Stimulated activated CD4-positive, alpha-beta T cell treated with anti-CD3 and anti-CD28 coated beads, Interleukin-4, amount 100 ng/mL, for 24 hours (primary cell): ENCODE measurements at places on chromosomes 7 and 10.

DNA sequence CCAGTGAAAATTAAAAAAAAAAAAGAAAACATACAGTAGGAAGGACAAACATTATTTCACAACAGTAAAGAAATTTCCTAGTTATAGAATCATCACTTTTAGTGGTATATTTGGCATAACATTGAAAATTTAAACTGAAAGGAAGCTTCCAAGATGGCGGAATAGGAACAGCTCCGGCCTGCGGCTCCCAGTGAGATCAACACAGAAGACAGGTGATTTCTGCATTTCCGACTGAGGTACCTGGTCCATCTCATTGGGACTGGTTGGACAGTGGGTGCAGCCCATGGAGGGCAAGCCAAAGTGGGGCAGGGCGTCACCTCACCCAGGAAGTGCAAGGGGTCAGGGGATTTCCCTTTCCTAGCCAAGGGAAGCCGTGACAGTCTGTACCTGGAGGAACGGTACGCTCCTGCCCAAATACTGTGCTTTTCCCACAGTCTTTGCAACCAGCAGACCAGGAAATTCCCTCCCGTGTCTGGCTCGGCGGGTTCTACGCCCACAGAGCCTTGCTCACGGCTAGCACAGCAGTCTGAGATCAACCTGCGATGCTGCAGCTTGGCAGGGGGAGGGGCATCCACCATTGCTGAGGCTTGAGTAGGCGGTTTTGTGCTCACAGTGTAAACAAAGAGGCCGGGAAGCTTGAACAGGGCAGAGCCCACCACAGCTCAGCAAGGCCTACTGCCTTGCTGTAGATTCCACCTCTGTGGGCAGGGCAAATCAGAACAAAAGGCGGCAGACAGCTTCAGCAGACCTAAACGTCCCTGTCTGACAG is 19.4 kb downstream of the PON3 start:
- DNase-seq = no peak

GRCh38 chr10:61835069-61835945 is 66.2 kb upstream of the ARID5B start:
- no peak for DNase-seq

DNA sequence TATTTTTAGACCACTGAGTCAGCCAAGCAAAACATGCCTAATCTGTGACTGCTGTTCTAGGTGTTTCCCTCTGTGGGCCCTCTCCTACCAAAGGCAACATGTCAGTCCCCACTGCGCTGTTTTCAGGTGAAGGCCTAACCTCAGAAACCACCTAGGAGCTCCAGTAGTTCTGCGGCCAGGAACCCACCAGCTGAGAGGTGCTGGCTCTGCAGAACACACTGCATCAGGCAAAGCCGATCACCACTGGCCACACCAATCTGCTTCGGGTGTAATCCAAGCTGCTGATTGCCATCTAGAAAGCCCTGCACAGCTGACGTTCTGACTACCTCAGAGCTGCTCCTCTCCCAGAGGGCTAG is 14.9 kb downstream of the CAMK2G start:
- peak; percentile 40 for DNase-seq

DNA sequence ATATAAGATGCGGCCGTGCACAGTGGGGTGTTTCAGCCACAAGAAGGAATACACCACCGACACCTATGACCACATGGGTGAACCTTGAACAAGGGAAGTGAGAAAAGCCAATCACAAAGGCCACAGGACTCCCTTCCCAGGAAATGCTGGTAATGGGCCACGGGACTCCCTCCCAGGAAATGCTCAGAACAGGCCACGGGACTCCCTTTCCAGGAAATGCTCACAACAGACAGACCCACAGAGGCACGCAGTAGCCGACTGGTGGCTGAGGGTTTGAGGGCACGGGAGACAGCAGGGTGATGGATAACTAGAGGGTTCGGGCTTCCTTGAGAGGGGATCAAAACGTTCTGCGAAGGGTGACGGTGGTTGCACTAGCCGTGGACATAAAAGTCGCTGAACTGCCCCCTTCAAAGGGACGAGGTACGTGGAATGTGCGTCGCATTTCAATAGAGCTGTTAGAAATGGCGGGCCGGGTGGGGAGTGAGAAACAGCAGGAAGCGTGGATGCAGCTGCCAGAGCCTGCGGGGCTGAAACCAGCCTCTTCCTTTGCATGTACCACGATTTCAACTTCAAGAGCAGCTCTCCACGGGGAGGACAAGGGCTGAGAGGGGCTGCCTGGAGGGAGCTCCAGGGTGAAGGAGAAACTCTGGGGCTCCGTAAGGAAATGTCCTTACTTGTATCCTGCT is 274.0 kb downstream of the ELFN1 start:
- DNase-seq = no peak

- no peak for DNase-seq
Observed at GRCh38 chr10:100571084-100571856, 35.5 kb downstream of the HIF1AN start.

DNA sequence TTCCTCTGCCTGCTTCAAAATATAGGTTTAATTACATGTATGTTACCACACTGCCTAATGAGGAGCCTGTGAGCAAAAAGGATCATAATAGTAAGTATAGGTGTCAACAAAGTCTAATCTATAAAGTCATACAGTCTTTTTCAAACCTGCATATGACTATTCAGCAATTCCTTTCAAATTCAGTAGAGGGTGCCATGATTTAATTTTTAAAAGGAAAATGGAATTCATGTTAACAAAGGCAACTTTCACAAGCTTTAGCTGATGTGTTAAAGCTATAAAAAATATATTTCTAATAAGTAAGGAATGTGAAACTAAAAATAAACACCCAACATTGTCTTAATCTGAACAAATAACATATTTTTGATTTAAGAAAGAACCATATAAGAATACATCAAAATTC is 52.1 kb downstream of the MPP7 start:
- no peak for DNase-seq

GRCh38 chr7:105827151-105827875 is 49.1 kb downstream of the ATXN7L1 start:
- DNase-seq = no peak

DNA sequence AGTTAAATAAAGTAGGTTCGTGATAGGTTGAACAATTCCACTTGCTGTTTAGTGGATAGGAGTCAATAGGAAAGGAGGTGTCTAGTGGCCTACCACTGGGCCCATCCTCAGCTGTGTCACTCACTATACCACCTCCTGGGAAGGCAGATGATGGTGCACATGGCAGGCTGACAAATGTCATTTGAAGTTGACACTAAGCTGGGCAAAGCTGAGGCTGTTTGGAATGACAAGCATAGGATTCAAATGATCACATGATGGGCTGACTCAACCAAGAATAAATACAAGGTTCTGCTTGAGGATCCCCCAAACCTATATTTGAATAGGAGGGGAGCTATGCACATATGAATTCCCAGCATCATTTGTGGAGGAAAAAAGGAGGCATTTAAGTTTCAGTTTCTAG is 489.8 kb downstream of the RPS24 start:
- DNase-seq = no peak

DNA sequence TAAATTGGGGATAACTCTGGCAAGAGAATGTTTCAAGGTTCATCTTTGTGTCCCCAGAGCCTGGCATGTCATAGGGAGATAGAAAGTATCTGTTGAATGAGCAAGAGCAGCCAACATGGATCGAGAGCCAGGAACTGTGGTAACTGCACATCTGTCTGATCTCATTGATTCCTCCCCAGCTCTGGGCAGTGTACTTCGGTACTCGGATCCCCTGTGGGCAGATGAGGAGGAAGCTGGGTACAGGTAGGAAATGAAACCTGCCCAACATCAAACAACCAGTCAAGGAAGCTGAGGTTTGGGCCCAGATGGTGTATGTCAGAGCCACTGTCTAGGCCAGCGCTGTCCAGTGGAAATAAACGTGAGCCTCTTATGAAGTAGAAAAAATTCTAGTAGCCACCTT is 76.4 kb downstream of the GRK5 start:
- DNase-seq = no peak
